ENCODE measurements at places on chromosomes 7 and 10.

- DNase-seq: peak; percentile 73
Measured at GRCh38 chr7:99618726-99619125, 2.0 kb downstream of the ZSCAN25 start.

DNA sequence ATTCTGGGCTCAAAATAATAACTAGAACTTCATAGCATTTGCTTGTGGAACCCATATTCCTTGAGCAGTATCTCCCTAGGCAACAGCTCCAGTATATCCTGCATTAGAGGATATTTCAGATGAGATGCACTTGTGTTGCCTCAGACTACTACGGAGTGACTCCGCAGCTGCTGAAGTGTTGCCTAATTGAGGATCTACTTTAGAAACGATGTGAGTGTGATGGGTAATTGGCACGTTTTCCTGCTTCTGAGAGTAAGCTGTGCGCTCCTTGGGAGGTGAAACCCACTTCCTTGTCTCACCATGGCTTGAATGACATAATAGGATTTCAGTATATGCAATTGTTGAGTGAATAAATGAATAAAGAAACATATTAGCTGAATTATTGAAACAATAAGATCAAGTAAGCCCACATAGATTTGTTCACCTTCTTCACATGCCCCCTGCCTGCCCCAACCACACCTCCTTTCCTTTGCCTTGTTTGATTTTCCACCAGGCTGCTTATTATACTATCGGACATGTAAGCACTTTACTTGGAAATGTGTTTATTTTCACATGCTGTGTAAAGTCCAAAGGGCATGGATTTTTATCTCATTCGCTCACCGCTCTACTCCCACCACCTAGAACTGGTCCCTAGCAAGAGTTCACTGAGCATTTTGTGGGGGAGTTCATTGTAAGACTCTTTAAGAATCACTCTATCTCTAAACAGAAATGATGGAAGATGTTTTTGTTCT lies 303.8 kb downstream of the KCNMA1 start:
- DNase-seq: no peak

DNA sequence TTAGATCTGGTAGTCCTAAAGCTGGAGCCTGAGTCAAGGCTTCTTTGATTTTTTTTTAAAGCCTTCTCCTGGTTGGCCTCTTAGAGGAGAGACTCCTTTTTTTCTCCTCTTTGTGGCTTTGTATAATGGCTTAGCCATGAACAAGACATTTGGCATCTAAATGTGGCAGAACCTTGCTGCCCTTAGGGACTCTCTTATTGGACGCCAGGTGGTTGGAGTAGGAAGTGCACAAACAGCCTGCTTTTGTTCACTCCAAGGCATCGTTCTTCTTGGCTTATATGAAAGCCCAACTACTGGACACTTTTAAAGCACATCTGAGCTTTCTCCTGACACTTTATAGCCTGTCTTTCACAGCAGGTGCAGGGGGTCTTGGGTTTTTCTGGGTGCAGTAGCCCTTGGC lies 25.0 kb downstream of the ZPBP start:
- DNase-seq: no peak

- DNase-seq: no peak
Measured at GRCh38 chr7:25653384-25653783, 425.1 kb upstream of the NPVF start.

- DNase-seq: no peak
Measured at GRCh38 chr10:35934642-35934995, 292.5 kb upstream of the FZD8 start.

DNA sequence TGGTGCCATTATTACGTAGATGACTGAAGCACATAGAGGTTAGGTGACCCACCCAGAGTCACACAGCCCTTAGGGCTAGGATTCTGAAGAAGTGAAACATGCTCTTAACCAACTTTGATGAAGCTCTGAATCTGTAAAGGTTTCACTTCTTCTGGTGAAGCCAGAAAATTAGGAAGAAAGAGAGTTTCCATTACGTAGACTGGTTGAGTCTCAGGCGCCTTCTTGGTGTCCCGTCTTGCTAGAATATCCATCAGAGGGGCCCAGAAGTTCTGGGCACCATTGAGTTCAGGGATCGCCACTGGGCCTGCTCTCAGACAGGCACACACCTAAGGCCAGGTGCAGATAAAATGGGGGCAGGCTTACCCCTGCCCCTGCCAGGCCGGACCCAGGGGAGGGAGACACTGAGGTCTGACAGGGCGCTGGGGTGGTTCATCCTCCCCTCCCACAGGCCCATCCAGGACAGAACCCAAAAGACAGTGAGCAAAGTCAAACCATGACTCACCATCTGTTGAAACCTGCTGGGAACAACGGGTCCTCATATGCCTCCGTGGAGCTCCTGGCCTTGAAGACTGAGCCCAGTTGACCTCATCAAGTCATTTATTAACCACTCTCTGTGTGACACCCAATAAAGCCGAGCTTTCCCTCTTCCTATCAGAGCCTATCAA lies 33.2 kb downstream of the DRGX start:
- no peak for DNase-seq

- no peak for DNase-seq
Measured at GRCh38 chr10:81909453-81909852, 34.5 kb downstream of the NRG3 start.

DNA sequence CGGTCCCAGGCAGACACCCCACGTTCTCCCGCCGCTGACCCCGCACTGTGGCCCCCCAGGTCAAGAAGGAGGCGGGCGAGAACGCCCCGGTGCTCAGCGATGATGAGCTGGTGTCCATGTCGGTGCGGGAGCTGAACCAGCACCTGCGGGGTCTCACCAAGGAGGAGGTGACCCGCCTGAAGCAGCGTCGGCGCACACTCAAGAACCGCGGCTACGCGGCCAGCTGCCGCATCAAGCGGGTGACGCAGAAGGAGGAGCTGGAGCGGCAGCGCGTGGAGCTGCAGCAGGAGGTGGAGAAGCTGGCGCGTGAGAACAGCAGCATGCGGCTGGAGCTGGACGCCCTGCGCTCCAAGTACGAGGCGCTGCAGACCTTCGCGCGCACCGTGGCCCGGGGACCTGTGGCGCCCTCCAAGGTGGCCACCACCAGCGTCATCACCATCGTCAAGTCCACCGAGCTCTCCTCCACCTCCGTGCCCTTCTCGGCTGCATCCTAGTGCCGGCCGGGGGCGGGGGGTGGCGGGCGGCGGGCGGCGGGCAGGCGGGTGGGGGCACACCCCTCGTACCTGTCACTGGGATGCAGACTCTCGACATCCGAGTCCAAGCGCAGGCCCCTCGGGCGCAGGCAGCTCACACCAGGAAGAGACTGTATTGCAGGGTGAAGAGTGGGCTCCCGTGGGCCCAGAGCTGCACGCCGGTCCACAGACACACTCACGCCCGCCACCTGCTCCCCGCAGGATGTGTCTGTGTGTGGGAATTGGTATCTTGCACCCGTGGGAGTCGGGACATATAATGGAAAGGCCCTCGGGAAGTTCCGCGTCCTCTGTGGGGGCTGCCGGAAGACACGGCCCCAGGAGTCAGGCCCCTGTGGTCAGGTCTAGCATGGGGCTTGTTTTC lies 9.6 kb downstream of the MAFK start:
- DNase-seq: no peak

DNA sequence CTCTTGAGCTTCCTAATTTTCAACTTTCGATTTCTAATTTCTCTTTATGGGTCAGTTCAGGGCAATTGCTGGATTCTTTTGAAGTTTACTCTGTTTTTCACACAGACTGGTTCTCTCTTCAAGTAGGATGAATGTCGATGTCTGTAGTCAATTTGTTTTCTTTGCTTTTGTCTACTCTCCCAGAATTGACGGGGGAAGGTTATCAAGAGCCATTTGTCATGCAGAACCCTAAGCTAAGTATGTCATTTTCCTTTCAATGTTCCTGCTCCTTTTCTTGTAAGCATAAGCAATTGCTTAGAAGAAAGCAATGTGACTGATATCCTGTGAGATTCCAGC lies 53.7 kb downstream of the SLC39A12 start:
- DNase-seq: no peak

GRCh38 chr10:78515038-78515872 lies 481.6 kb downstream of the RPS24 start:
- no peak for DNase-seq

DNA sequence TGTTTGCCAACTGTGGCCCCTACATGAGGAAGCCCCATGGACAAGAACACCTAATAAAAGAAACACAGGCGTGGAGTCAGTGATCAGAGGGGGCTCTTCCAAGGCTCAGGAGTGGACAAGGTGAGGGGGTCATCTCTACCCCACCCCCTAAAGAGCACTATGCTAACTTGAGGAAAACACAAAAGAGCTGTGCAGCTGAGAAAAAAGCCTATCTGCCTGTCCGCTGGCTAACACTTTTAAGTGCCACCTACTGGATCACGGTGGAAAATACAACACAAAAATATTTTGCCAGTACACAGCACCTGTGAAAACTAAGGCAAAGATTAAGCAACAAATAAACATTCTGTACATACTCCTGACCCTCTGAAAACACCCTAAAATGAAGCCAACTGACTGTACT lies 53.1 kb upstream of the COBL start:
- no peak for DNase-seq

- DNase-seq: no peak
Measured at GRCh38 chr10:87712913-87713616, 53.4 kb downstream of the PAPSS2 start.

DNA sequence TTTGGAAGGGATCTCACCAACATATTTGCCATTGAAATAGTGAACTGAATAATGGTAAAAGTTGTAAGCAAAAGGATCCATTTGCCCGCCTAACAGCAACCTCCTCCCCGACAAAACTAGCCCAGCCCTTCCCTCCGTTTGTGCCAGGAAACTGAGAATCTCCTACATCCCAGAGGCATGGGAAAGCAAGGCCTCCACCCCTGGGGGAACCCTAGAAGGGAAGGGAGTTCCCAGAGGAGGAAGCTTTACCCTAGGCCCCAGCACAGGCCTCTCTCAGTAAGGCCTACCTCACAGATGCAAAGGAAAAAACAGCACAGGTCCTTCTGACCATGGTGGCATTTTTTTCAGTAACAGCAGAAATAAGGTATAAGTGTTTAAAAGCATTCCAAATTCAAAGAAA lies 229.7 kb downstream of the ELMO1 start:
- DNase-seq: no peak

GRCh38 chr7:72437610-72438009 lies 25.5 kb upstream of the CALN1 start:
- no peak for DNase-seq

DNA sequence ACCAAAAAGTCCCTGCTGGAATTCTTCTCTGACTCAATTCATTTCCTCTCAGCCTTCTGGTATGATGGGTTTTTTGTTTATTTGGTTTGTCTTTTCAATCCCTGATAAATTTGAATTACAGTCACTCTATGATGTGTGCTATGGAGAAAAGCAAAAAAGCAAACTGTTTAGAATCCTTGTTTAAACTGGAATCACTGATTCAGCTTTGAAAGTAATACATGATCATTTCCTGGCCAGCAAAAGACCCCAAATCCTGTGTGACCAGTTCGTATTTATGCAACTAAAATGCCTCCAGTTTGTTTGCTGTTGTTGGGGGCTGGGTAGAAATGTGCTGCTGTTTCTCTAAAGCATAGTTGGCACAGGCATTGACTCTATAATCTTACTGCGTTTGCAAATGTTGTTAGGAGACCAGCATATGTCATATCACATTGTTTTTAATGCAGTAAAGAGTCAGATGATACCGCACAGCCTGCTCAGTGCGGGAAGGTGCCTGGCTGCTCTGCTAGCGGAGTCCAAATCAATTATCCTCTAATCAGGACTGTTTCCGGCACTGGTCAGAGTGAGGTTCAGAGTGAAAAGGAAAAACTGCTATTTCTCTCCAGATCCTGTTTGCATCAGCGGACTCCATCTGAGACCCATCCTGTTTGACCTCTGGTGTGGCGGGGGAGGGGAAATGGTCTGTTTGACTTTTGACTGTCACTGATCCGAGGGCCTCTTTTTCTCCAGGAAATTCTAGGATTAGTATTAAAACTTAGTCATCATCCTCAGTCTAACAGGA lies 40.6 kb upstream of the ADD3 start:
- DNase-seq: peak; percentile 85

DNA sequence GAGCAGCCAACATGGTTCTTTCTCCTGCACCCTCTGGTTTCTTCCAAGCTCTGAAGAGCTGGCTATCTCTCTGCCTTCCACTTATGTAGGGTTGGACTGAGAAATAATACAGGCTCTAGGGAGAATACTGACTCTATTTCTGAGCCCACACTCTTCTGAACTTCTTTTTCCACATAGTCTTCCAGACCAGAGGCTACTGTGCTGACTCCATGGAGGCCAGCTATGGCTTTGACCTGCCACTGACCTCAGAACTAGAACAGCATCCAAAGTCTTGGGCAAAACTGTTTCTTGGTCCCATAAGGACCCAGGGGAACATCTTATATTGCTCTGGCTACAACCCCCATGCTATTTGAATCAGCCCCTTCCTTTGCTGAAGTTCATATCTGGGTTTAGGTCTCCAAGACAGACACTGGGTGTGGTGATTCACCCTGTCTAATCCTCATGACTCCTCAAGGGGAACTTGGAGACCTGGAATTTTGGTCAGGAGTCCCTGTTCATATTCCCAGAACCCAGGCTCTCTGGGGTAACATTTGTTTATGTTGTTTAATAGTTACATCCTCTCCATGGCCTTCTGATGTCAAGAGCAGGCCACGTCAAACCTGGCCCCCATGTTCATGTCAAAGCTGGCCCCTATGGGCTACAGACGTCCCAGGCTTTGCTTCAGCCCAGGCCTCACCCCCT lies 12.1 kb upstream of the PLAU start:
- peak; percentile 53 for DNase-seq

DNA sequence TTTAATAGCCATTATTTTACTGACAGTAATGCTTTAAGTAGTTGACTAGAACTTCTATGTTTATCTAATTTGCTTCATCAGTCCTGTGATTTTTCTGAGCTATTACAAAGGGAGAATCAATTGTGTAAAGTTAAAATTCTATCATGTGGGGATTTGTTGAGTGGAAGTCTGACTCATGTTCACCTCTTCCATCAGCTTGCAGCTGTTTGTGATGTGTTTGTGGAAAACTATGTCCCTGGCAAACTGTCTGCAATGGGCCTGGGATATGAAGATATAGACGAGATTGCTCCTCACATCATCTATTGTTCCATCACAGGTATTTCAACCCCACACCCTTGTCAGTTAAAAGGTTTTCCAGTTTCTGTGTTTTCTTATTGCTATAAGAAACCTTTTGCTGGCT lies 59.9 kb downstream of the SUGCT start:
- DNase-seq: no peak

- no peak for DNase-seq
Measured at GRCh38 chr10:56139405-56139804, 221.7 kb downstream of the ZWINT start.

DNA sequence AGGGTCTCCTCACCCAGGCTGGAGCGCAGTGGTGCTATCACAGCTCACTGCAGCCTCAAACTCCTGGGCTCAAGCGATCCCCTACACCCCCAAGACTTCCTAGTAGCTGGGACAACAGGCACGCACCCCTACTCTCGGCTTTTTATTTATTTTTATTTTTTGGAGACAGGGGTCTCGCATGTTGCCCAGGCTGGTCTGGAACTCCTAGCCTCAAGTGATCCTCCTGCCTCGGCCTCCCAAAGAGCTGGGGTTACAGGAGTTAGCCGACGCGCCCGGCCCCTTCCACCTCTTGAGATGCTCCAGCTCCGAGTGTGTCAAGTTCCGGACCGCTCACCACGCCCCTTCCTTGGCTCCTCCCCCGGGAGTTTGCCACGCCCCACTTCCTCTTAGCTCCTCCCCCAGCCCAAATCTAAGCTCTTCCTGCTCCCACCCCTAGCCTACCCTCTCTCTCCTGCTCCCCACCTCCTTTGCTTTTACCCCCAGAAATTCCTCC lies 6.3 kb downstream of the NAT16 start:
- peak; percentile 44 for DNase-seq

GRCh38 chr10:76459016-76459730 lies 1027.7 kb downstream of the LRMDA start:
- DNase-seq: no peak

GRCh38 chr7:83793558-83793957 lies 144.6 kb upstream of the SEMA3E start:
- DNase-seq: no peak

GRCh38 chr7:7798510-7798909 lies 80.1 kb upstream of the RPA3 start:
- DNase-seq: no peak

Measured in fibroblast of skin of back (primary cell).